ENCODE measurements at places on chromosomes 2 and 18.

DNA sequence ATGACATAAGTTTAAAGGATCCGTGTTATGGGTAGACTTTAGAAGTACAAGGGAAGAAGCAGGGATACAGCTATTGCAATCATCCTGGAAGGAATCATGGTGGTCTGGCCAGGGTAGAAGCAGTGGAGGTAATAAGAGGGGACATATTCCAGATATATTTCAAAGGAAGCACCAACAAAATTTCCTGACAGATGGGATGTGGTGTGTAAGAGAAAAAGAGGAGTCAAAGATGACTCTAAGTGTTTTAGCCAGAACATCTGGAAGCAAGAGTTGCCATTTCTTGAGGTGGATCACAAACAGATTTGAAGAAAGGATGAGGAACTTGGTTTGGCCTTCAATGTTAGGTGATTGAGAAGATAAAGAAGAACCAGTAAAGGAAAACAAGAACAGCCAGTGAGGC lies 133.1 kb upstream of the CTAGE1 start:
- DNase-seq: no peak

GRCh38 chr2:37224063-37224462 lies 7.3 kb downstream of the CEBPZ start:
- DNase-seq: no peak

- DNase-seq: no peak
Measured at GRCh38 chr18:48616484-48617255, 77.8 kb downstream of the CTIF start.

- DNase-seq: peak; percentile 47
Measured at GRCh38 chr2:175025946-175026345, 20.8 kb upstream of the CHN1 start.

DNA sequence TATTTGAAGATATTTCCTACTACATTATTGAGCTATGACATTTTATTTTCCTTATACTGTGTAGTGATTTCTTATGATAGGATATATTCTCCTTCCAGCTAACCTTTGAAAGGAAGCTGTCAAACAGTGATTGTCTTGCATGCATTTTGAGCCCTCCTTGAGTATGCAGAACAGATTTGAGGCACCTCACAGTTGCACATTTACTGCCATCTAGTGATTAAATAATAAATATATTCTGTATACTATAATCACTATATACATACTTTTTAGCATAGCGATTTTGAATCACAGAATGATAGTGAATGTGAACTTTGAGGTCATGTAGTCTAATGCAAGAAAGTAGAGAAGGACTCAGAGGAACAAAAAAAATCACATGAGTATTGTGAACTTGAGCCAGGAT lies 268.4 kb upstream of the CDH19 start:
- DNase-seq: peak; percentile 1

- DNase-seq: no peak
Measured at GRCh38 chr2:103165836-103166235, 404.0 kb downstream of the TMEM182 start.
